ENCODE measurements at places on chromosomes 2 and 18.

GRCh38 chr18:21100146-21100545 lies 11.5 kb downstream of the ROCK1 start:
- no peak for DNase-seq

DNA sequence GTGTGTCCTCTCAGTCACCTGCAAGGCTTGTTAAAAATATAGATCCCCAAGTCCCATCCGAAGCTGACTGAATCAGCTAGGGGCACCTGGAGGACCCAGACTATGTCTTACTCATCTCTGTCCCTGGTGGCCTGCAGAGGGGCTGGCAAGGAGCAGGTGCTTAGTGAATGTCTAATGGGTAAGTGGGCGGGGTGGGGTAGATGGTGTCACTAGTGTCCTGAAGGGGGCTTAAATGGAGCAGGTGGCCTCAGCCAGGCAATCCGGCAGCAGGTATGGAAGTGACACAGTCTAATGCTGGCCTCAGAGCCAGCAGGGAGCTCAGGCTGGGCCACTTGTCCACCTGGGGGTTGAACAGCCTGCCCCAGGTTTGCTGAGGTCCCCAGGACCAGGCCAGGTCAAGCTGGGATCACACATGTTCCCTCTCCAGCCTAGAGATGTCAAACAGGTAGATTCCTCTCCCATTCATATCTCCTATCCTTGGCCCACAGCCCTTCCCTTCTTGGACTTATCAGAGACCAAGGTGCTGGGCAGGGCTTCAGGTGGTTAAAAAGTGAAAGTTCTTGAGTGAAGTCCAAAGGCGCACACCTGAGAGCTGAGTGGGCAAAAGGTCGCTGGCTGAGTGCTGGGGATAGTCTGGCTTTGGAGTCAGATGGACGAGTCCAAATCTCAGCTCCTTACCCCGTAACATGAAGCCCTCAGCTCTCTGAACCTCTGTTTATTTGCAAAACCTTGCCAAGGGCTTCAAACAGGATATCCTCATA lies 1.7 kb downstream of the STEAP3 start:
- DNase-seq = no peak

- no peak for DNase-seq
Measured at GRCh38 chr18:55038162-55038561, 78.9 kb upstream of the CCDC68 start.

GRCh38 chr2:185219981-185220380 lies 518.6 kb upstream of the FSIP2 start:
- DNase-seq = no peak

- no peak for DNase-seq
Measured at GRCh38 chr18:32386471-32386870, 84.2 kb downstream of the GAREM1 start.

Data from stimulated activated CD4-positive, alpha-beta T cell treated with anti-CD3 and anti-CD28 coated beads, TNF-alpha, amount 100 ng/mL, for 24 hours (primary cell).